ENCODE measurements at places on chromosomes 1 and 21.

GRCh38 chr1:8858112-8858668, 20.3 kb downstream of the ENO1 start:
- DNase-seq: peak; percentile 41

DNA sequence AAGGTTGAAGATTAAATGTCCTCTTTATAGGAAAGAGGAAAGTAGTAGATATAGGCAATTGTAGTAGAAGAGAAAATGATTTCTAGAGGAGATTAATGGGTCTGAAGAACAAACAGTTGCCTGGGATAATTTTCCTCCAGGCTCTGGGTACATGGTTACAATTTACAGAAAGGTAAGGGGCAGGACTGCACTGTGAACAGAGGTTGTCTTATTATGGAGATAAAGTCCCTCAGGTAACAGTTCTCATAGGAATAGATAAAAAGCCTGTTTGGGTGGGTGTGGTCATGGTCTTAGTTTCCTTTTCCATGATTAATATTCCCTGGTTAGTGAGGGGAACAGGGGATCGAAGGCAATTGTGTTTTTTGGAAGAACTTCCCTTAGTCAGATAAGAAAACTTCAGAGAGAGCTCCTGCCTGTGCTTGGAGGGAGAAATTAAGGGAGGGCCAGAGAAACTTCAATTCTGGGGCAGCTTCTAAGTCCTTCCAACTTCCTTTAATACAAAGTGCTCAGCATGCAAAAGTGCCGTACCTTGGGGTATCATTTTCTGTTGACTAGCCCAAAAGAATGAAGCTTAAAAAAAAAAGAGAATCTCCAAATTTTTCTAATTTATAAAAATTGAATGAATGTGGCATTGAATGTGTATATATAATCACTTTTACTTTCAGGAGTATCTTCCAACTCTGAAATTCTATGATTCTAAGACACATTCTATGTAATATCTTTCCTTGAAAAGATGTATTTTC, 295.4 kb upstream of the USP25 start:
- no peak for DNase-seq

GRCh38 chr21:39314143-39315027, 953 bp upstream of the BRWD1 start:
- DNase-seq: peak; percentile 45

DNA sequence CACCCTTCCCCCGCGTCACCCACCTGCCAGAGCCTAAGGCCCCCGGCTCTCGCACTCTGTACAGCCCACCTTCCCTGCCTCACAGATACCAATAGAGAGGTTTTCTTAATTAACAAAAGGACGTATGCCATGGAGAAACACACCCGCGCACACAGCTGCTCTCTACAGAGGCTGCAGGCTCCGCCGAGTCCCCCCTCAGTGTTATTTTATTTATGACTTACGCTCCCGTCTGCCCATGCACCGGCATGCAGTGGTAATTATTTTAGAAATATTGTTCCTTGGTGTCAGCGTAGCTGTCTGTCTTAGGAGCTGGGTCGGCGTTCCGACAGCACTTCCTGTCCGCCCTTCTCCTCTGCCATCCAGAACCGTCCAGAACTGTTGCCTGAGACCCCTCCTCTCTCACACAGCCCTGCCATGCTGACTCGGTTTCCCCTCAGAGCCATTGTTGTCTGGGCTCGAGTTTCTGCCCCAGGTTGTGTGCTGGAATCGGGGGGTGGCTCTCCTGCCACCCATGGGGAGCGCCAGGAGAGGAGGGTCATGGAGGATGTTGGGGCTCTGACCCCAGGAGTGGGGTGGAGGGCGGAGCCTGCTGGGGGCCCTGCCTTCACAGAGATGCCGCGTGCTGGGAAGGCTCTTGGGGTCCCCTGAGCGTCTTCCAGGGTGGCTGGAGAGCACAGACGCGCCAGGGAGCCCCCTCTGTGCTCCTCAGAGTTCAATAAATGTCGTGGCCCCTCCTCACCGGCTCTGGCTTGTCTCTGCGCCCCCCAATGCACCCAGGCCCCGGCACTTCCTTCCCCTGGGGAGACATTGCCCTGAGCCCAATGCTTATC, 39.6 kb upstream of the COL6A1 start:
- DNase-seq: no peak

- no peak for DNase-seq
Measured at GRCh38 chr1:214363386-214363785, 82.4 kb downstream of the SMYD2 start.

GRCh38 chr1:231923491-231924041, 297.0 kb downstream of the DISC1 start:
- DNase-seq: no peak

DNA sequence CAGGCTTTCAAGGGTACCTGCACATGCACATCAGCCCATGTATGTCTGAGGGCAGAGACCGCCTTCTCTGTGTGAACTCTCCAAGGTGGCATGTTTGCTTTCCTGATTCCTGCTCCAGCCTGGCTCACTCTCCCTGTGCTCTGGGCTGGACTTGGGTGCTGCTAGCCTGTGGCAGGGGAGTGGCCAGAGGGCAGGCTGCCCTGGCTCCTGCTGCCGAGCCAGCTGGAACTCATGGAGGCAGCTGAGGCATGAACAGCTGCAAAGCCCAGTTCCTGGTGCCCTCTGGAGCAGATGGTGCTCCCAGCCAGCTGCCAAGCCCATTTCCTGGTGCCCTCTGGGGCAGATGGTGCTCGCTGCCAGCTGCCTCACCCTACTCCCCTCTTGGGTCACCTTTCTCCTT, 7.6 kb downstream of the UBL4B start:
- DNase-seq: no peak

DNA sequence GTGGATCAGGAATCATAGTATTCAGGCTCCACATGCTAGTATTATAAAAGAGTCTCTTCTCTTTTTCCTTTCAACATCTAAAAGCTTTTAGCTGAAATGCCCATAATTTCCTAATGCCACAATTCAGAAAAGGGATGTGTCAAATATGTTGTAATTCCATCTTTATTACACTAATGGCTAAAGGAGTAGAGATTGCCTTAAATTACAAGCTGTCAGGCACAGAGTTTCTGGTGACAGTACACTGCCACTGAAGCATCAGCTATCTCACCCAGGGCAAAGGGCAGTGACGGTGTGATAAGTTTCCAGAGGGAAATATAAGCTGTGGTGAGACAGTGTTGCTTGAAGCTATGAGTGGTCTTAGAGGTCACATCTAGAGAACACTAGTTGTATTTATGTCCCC, 581.1 kb downstream of the KCNT2 start:
- no peak for DNase-seq

DNA sequence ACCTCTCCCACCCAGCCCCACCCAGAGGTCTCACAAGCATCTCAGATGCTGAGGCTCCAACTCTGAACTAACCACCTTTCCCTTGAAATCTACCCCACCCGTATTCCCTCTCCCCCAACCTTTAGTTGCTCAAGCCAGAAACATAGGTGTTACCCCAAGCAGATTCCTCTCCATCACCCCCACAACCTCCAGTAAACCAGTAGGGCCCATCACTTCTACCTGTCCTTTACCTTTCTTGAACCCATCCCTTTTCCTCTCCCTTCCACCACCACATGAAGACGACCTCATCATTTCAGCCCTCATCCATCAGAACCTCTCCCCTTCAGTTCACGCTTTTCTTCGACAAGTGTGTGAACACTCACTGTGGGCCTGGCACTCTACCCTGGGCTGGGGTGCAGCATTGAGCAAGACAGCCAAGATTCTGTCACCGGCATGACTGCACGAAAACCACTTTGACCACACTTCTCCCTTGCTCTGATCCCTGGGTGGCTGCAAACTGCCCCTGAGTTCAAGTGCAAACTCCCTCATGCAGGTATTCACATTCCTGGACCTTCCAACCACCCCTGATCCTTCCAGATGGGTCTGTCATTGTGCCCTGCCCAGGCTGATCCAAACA, 65.5 kb upstream of the LAPTM5 start:
- no peak for DNase-seq

DNA sequence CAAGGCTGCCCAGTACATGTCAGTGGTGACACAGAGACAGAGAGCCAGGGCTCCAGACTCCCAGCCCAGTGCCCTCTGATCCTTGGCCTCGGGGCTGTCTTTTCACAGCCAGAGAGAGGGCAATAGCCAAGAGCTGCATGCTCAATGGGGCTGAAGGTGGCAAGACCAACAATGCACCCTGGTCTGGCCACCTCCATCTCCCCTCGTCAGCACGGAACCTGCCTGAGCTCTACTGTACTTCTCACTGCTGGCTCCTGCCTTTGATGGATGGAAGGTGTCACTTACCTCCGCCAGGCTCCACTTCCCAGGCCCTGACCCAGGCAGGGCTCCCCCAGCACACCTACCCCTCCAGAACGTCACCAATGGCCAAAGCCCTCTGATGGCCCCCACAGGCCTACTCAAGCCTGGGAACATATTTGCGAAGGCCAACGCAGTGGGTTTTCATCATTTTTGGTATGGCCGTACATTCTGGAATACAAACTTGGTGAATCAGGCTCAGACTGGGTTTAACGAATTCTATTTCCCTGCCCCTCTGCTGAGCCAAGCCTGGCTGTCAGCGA, 88.1 kb downstream of the DMRTB1 start:
- no peak for DNase-seq

DNA sequence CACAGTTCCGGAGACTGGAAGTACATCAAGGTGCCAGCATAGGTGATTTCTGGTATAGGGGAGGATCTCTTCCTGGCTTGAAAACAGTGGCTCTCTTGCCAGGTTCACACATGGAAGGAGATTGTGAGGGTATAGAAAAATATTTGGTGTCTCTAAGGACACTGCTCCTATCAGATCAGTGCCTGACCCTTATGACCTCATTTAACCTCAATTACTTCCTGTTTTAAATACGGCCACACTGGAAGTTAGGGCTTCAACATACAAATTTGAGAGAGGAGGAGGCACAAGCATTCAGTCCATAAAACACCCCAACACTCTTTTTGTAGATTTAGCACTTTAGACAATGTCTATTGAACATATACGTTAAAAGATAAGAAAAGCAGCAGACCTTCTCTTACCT, 37.0 kb downstream of the COL6A1 start:
- DNase-seq: no peak

DNA sequence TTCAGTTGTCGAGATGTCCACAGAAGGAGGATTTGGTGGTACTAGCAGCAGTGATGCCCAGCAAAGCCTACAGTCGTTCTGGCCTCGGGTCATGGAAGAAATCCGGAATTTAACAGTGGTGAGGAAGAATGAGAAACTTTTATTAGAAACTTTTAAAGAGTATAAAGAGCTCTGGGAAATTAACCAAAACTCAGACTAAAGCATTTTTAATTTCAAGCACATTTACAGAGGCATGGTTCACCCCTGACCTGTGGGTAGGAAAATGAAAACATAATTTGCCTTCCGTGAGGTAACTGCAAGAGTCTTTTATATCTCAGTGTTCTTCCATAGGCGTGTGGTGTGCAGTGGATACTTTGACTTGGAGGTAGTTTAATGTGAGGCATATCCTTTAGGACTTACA, 44.8 kb upstream of the KCNQ4 start:
- no peak for DNase-seq

GRCh38 chr1:153852170-153852569, 70.6 kb downstream of the GATAD2B start:
- DNase-seq: no peak

DNA sequence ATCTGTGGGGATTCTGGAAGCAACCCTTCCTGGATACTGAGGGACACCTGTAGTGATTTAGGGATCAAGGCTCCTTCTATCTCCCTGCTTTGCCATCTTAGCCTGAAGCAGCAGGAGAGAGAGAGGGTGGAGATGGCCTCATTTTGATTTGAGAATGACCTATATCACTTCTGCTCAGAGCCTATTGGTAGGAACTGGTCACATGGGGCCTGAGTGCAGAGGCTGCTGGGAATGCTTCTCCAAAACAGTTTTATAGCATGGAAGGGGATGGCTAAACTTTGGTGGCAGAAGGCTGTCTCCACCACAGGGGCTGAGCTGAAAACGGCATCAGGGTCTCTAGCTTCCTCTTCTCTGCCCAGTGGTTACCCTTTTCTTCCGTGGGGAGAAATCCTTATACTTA, 105.8 kb downstream of the TBX19 start:
- DNase-seq: no peak

DNA sequence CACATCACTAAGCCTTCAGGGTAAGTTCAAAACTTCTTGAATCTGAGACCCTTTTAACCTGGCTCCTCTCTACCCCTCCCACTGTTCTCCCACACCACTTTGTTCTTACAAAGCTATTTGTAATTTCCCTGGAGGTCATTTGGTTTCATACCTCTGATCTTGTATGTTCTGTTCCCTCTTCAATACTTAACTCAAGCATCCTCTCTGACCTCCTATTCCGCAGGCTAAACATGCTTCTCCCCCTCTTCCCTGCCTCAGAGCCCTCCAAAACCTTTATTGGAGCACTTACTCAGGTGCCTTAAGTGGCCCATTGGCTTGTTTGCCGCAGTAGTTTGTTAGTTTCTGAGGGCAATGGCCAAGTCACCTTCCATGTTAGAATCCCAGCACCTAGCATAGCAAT, 54.8 kb downstream of the SSX2IP start:
- no peak for DNase-seq

DNA sequence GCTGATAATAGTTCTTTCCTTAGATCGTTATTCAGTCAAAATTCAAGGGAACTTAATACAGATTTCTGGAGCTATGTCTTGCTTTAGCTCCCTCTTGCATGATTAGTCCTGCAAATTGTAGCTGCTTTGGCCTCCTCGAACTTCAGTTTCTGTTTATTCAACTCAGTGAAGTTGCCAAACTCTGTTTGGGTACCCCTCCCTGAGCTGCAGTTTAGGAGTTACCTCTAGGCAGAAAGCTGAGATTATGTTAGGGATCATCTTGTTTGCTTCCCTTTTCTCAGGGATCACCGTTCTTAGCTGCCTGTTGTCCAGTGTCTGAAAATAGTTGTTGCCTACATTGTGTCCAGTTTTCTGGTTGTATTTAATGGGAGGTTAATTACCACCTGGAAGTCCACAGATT, 43.5 kb downstream of the SNX27 start:
- DNase-seq: no peak

All from activated CD4-positive, alpha-beta T cell treated with anti-CD3 and anti-CD28 coated beads, Interleukin-2, amount 10 ng/mL, durations not matched to agents 7 days and 5 days (primary cell).